Cerebellar nuclear complex (tissue), 1 donor: ENCODE measurements at places on chromosomes 13 and 19.

DNA sequence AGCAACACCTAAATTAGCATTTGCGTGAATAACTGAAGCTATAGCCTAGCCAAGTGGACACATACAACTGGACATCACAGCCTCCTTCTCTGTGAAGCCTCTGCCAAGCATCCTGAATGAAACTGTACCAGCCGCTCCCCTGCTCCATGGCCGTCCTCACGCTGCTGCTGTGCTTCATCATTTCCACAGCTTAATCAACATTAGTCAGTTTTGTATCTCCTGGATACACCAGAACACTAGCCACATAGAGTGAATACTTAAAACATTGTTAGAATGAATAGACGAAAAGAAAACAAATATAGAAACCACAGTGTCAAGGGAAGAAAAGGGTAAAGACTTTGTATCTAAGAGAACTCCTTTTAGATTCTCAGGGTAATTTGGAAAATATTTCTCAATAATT is 1526.9 kb downstream of the EFNB2 start:
- DNase-seq = no peak

DNA sequence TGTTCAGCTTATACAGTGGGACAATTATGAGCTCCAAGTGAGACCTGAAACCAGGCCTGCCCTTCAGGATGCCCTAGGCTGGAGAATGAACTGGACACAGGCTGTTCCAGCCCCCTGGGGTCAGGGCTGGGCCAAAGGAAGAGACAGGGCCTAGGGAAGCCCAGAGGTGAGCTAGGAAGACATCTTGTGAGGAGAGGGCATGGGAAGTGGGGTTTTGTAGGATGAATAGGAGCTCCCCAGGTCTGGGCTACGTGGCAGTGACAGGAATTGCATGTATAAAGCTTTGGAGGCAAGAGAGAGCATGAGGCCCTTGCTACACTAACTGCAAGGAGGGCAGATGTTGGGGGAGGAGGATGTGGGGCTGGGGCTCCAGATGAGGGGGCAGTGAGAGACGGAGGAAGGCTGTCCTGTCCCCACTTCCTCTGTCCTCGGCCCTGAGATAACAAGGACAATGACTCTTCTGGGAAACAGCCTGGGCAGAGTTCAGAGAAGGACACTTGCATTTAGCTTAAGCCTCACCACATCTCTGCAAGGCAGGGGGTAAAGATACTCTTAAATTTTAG is 1.5 kb upstream of the TBXA2R start:
- DNase-seq = no peak

DNA sequence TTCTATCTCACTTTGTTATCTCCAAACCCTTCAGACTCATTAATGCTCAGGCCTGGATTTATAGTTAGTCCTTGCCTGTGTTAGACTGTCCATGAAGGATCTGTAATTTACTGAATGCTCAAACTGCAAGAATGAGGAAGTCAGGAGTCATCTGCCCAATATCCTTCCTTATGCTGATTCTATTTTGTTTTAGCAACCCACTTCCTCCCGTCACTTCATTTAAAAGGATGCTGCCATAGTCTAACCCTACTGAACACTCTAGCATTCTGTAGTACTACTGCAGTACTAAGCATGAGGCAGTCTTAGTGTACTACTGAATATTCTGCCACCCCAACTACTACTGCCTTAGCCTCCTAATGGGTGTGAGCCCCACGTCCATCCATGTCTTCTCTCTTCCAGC is 1.5 kb downstream of the FCAR start:
- DNase-seq = no peak

DNA sequence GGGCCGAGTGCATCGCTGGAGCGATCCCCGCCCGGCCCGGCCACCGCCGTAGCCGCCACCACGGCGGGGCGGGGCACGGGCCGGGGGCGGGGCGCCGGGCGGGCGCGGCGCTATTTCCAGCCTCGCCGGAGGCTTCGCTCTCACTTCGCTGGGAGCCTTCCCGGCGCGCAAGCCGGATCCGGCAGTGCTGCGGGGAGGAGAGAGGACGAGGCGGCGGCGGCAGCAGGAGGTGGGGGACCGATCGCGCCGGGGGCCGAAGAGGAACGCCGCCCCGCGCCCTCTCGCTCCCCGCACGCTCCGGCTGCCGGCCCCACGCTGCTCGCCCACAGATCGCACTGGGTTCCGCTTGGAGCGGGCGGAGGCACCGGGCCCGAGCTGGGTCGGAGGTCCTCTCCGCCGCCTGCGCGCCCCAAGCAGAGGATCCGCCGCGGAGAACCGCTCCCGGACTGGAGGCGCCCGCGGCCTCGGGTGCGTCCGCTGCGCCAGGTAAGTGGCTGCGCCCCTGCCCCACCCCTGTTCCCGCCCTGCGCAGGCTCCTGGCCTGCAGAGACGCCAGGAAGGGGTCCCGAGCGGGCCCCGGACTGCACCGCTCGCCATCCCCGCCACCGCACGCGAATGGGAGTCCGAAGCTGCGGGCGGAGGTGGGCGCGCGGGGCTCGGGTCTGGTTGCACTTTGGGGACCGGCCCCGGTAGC is at the start of gene CHST8:
CHST8 (plus strand) TSS at position 143 of the 694 bp plus-strand sequence. CDS start 67,309 bp downstream, outside the sequence.
- no peak for DNase-seq

DNA sequence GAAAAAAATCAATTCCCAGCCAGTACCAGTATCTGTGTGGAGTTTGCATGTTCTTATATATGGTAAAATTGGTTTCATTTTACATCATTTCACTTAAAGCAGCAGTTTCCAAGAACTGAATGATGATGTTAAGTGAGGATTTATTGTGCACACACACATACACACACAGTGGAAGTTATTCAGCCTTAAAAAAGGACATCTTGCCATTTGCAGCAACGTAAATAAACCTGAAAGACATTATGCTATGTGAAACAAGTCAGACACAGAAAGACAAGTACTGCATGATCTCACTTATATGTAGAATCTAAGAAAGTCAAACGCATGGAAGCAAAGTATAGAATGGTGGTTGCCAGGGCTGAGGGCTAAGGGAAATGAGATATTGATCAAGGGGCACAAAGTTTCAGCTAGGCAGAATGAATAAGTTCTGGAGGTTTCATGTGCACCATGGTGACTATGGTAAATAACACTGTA is 5.3 kb downstream of the SIGLECL1 start:
- no peak for DNase-seq

DNA sequence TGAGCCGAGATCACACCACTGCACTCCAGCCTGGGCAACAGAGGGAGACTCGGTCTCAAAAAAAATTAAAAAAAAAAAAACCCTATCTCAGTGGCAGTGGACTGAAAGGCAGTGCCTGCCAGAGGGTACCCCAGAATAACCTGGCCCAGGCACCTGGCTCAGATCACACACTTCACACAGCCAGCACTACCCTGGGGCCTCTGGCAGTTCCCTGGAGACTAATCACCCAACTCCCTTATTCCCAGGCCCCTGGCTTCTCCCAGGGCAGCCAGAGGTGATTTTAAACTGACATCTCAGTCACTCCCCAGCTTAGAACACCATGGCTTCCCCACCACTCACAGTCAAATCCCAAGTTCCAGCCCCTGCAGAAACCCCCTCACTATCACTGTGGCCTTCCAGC is 3.5 kb upstream of the SLC27A5 start:
- no peak for DNase-seq

DNA sequence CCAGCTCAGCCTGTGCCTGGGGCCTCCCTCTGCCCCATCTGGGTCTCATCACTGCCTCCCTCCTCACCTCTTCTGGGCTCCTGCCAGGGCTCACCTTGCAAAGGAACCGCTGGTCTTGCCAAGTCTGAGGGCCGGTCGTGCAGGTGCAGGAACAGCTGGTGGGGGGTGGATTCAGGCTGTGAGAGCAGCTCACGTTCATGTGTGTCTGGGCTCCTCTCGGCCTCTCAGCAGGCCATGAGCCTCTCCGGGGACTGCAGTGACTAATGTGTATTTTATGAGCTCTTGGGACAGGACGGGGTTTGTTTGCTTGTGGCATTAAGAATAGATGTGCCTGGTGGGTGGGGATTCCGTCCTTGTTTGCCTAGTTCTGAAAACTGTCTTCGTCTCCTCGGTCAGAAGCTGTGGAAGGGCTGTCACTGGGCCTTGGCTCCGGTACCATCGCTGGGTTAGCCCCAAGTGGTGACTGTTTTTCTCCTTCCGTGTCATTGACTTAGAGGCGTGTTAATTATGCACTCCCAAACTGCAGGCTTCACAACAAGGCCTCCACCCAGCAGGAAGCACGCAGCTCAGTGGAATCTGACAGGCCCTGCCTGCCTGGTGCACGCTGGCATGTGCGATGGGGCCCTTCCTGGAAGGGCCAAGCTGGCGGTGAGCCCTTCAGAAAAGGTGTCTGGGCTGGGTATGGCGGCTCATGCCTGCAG is 77.6 kb downstream of the KDM4B start:
- no peak for DNase-seq

- no peak for DNase-seq
These were observed 484.5 kb downstream of the LIG4 start for GRCh38 chr13:107730813-107731212.

DNA sequence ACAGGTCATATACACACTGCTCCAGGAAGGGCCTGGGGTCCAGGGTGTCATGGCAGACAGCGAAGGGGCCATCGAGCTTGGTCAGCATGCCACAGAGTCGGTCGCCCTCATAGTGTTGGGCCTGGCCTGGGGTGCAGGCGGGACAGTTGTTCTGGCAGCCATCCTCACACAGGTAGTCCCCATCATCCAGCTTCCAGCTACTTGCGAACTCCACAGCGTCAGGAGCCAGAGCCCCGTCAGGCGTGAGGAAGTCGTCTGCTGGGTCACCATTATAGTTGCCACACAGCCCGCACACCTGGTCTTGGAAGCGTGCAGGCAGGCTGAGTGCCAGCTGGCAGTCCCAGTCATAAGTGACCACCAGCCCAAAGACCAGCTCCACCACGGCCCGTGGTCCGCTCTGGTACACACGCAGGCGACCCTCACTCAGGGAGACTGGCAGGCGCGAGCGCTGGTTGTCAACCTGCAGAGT is 16.2 kb downstream of the FCGBP start:
- DNase-seq = no peak

- no peak for DNase-seq
These were observed 107.6 kb downstream of the PIBF1 start for GRCh38 chr13:72889495-72889894.

DNA sequence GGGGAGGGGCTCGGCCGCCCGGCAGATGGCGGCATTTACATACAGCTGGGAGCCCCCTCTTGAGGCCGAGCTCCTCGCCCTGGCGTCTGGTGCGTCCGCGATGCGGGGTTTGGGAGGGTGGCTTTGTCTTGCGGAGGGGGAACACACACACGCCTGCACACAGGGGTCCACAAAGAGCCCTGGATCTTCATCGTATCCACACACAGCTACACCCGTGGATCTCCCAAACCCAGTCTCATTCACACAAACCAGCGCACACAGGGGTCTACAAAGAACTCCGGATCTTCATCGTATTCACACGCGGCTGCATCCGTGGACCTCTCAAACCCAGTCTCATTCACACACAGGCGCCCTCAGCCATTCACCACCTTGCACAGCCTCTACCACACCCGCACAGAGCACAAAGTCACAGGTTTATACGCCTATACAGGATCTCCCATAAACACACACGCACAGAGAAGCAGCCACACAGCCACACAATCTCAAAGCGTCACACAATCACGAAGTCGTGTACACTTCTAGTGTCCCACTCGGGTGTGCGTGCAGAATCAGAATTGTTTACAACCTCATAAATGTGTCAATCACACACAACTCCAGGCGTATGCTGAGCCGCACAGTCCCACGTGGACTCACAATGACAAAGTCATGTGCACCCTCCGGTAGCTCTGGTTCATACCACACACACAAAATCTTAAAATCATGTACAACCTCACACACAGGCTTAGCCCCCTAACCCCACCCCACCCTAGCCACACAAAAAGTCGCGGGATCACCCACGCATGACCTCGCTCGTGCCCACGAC is 550 bp upstream of the DLL3 start:
- no peak for DNase-seq

DNA sequence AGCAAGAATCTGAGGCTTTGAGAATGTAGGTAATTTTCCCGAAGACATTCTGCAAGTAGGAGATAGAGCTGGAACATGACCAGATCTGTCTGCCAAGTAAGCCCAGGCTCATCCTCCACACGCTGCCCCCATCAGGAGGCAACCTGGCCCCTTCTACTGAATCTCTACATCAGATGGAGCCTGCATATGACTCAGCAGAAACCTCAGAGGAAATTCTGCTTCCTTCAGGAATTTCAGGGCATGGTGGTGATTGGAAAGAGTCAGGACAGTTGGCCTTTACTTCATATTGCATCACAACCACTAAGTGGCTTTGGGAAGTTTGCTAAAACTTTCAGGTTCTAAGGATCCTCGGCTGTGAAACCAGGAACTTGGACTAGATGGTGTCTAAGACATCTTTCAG is 85.2 kb downstream of the LRRC63 start:
- no peak for DNase-seq

- DNase-seq = no peak
These were observed 20.6 kb downstream of the ZNF558 start for GRCh38 chr19:8811315-8812172.

DNA sequence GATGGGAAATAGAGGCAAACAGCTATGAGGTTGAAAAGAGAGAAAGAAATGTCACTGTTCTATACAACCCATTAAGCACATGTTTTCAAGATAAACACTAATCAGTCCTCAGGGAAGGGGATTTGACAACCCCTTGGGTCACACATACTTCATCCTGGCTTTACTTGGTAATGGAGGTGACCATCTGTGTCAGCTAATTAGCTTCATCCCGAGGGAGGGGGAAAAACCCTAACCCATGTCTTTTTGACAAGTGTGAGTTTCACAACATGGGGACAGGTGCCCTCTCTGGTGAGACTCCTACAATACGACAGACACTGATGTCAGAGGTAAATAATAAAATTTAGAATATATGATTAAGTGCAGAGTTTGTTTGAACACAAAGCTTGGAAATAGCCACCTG is 43.1 kb downstream of the ZNF611 start:
- DNase-seq = no peak

- no peak for DNase-seq
These were observed 115.8 kb downstream of the CCNA1 start for GRCh38 chr13:36548129-36548528.

DNA sequence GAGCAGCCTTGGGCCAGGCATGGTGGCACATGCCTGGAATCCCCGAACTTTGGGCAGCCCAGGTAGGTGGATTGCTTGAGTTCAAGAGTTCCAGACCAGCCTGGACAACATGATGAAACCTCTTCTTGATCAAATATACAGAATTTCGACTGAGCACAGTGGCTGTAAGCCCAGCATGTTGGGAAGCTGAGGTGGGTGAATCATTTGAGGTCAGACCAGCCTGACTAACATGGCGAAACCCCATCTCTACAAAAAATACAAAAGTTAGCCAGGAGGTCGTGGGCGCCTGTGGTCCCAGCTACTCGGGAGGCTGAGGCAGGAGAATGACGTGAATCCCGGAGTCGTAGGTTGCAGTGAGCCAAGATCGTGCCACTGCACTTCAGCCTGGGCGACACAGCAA is 8.0 kb upstream of the NLRP7 start:
- DNase-seq = no peak

- DNase-seq = no peak
These were observed 28.3 kb downstream of the ZNF507 start for GRCh38 chr19:32373585-32374295.

DNA sequence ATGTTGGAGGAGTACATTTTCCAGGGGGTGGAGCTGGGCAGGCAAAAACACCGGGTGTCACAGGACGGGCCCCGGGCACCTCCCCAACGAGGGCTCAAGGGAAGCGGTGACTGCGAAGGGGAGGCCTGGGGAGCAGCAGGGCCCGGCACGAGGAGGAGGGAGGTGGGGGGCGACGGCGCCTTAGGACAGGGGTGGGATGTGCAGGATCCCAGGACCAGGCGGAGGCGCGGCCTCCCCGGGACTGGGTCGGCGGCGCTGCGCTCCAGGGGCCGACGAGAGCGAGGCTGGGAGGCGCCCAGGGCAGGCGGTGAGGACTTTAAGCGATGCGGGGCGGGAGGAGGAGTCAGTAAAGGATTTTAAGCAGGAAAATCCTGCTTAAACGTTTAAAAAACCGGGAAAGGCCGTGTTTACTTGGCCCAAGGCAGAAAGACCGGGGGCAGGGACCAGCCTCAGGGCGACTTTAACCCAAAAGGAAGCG is 427 bp downstream of the ZNF160 start:
- no peak for DNase-seq
